MV-4-11 (cell line): ENCODE measurements at places on chromosomes 1 and 21.

GRCh38 chr21:31909153-31910073 is 36.6 kb downstream of the HUNK start:
- DNase-seq: no peak

DNA sequence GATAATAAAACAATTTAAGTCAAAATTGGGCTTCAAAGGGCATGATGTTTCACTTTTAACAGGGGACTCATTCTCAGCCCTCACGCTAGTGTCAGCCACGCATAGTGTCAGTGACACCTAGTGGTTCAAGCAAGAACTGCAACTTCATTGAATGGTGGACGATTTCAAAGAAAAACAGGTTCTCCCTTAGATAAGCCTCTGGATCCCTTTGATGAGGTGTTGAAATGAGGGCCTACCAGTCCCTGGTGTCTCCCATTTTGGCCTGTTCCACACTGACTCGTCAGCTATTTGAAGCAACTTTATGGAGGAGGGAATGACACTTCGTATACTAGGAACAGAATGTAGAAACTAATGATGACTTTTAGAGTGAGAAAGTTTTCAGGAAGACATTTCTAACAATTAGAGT is 56.2 kb downstream of the FCRL5 start:
- peak; percentile 30 for DNase-seq

DNA sequence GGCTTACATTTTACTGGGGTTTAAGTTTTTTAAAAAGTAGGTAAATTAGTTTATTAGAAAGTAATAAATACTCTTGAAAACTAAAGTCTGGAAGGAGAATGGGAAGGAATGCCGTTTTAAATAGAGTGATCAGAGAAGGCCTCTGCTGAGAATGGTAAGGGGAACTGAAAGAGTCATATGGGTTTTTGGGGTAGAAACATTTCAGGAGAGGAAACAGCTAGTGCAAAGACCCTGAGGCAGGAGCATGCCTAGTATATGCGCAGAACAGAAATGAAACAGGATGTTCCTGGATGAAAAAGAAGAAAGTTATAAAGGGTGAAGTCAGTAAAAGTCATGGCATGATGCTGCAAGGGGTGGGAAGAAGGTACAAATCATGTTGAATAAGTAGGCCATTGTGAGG is 38.9 kb downstream of the ZC3H11B start:
- DNase-seq: peak; percentile 77

DNA sequence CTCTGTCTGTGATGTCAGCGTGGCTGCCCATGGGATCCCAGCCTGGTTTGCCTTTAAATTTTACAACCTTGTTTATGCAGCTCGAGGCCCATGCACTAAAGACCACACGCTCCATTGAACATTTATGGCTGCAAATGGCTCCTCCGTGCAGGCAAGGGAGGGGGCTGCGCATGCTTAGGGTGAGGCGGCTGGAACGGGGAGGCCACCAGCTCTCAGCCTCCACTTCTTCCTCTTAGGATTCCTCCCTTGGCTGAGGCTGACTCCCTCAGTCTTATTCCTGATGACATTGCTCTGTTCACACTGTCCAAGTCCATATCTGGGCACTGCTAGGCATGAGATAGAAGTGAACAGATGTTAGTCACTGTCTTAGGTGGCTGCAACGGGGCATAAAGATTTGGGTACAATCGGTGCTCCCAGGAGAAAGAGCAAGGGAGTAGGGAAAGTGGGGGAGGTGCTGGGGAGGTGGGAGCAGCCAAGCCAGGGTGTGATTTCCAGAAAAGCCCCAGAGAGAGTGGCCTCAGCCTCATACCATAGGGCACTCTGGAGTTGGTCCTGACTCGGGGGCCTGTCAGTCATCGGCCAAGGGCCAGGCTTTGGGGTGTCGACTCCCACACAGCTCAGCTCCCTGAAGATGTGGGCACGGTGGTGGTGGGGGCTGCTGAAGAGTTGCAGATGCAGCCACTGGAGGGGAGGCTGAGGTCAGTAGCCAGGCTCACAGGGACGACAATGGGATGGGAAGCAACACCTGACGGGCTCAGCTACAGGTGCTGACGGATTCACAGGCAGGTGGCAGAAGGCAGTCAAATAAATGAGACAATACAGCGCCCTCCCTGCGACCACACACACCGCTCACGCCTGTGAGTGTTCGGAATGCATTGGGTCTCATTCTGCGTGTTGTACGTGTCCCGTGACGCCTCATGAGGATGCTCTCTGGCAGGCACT is 37.3 kb upstream of the ACTL8 start:
- DNase-seq: no peak

GRCh38 chr1:114282751-114283403 is 129.2 kb upstream of the SYT6 start:
- peak; percentile 83 for DNase-seq

DNA sequence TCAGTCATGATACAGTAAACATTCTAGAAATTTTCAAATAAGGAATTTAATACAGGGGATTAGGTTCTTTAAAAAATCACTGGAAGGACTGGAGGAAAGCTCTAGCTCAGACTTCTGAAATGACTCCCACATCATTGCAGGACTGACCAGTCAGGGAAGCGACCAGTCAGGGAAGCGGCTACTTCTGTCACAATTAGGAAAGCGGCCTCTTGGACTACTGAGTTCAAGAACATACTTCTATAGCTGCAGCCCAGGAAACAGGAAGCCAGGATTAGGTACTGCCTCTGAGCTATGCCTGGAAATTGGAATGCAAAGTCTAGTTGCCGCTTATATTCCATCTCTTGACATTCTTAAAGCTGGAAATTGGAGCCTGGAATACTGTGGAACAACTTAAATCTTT is 45.5 kb downstream of the USP25 start:
- no peak for DNase-seq

- no peak for DNase-seq
Measured at GRCh38 chr1:7919880-7920279, 20.8 kb downstream of the TNFRSF9 start.

GRCh38 chr1:10834770-10835412 is 38.4 kb upstream of the CASZ1 start:
- no peak for DNase-seq

DNA sequence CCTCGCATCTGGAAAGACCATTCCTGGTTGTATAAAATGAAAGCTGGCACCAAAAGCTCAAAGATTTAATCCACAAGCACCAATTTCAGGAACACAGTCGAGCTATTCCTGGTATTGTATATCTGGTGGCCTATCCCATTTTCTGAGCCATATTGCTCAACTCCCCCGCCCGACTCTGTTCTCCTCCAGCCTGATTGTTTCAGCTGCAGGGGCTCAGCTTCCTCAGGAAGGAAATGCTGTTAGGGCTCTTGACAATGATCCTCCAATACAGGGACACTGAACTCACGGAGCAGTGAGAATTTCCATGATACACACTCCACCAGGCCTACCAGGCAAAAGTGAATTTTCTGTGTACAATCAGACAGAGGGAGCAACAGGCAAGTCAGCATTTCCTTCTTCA is 16.9 kb upstream of the TDRD10 start:
- peak; percentile 55 for DNase-seq

DNA sequence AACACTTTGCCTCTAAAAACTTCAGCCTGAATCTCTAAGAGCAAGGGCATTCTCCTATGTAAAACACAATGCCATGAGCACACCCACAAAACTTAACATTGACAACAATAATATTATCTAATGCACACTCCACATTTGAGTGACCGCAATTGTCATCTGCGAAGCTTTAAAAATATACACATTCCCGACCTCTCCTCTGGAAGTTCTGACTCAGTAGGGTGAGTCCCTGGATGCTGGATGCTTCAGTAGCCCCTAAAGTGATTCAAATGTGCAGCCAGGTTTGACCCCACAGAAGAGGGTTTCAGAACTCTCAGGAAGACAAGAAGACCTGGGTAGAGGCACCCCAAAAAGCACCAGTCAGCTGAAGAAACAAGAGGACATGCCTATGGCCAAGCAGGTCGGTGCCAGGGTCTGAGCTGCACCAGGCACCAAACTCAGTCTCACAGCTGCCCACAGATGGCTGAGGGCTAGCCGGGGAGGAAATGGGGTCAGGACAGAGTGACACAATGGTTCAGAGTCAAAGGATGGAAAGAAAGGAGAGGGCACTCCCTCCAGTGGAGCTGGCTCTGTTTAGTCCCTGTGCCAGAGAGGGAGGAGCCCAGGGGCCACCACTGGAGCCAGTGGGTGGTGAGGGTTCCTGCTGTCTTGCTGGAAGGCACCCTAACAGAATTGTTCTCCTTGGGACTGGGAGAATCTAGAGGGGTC is 17.4 kb downstream of the PIK3C2B start:
- peak; percentile 24 for DNase-seq

- DNase-seq: no peak
Measured at GRCh38 chr1:38114241-38115026, 67.8 kb upstream of the POU3F1 start.

GRCh38 chr1:241351841-241352240 is 5.2 kb downstream of the RGS7 start:
- DNase-seq: no peak

DNA sequence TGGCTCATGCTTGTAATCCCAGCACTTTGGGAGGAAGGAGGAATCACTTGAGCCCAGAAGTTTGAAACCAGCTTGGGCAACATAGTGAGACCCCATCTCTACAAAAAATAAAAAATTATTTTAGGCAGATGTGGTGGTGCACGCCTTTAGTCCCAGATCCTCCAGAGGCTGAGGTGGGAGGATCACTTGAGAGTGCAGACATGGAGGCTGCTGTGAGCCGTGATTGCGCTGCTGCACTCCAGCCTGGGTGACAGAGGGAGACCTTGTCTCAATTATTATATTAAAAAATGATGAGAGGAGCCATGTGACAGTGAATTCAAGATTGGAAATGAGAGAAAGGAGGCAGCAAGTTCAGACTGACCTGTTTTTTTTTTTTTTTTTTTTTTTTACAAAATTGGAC is 282.3 kb downstream of the ZP4 start:
- no peak for DNase-seq

GRCh38 chr1:220222939-220223338 is 49.3 kb downstream of the RAB3GAP2 start:
- no peak for DNase-seq

GRCh38 chr1:54367613-54368012 is 38.6 kb downstream of the SSBP3 start:
- DNase-seq: no peak
